ENCODE measurements at places on chromosomes 6 and 20.

- DNase-seq, result no peak
Measured at GRCh38 chr20:44489931-44490330, 14.3 kb downstream of the TTPAL start.

GRCh38 chr6:47733879-47734558 lies 35.6 kb downstream of the ADGRF4 start:
- DNase-seq, result peak; percentile 23

- peak; percentile 58 for DNase-seq
Measured at GRCh38 chr6:34044945-34045595, 100.8 kb downstream of the GRM4 start.

DNA sequence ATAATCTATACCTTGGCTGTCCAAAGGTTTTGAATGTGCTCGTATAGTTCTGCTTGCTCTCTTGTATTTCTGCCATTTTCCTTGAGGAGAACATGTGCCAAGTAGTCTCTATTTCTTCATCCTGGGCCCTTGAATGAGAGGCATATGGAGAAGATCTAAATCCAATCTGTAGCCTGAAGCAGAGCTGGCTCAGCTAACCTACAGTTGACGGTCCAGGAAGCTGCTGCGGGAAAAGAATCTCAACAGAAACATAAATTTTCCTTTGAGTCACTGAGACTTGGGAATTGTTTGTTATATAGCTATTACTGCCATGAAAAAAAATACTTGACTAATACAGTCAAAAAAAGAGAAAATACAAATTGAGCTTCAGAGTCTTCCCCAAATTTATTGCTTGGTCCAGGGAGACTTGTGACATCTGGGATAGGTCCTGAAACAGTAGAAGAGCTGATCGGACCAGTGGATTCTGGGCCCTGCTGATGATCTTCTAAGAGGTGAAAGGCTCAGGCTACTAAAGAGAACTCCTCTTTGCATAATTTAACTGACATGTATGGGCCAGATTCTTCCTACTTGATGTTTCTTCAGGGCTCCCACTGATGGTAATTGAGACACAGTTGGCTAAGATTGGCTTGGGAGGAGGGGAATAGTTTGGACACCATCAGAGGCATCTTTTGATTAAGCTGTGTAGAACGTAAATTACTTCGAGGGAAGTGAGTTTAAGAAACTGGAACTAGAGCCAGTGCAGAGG lies 29.9 kb upstream of the PLCB4 start:
- DNase-seq, result no peak

DNA sequence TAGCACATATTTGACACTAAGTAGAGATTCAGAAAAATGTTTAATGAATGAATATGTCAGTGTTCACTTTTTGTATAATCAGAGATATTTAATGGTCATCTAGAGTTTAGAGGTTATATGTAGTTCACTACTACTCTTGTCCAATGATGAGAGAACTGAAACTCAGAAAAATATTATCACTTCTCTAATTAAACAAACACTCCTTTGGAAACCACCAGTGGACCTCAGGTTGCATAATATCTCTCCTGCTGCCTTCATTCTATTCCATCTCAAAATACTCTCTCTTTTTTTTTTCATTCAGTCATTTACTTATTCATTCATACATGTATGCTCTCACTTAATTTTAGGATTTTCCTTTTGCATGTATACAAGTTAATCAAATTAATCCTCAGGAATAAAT lies 423.1 kb upstream of the RNF217 start:
- DNase-seq, result no peak

DNA sequence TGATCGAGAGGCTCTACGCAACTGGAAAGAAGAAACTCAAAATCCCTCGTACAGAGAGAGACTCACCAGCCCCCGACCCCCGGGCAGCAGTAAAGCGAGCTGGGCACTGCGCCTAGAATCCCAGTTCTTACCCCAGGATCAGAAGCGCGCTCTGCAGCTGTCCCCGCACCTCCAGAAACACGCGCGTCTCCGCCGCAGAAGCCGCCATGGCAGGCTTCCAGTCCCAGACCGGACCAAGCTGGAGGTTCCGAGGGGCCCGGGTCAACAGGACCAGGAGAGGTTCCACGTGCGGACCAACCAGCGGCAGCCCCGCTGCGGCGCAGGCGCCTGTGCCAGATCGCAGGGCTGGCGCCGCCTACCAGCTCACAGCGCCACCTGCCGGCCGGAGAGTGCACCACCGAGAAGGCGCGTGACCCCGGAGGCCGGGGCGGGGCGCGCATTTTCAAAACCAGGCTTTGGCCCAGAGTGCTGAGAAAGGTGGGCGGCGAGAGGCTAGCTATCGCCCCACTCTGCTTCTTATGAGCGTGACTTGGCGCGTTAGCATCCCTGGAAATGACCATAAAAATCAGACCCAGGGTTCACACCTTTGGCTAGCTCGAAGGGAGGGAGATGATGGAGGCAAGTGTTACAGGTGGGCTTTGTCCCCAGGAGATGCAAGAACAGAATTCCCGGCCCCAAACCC lies at the start of gene UBE3D:
Gene UBE3D, minus strand, starts transcription at position 331 of the 682 bp plus-strand sequence. Its CDS starts 123 bp downstream, at position 208.
- DNase-seq, result peak; percentile 67

DNA sequence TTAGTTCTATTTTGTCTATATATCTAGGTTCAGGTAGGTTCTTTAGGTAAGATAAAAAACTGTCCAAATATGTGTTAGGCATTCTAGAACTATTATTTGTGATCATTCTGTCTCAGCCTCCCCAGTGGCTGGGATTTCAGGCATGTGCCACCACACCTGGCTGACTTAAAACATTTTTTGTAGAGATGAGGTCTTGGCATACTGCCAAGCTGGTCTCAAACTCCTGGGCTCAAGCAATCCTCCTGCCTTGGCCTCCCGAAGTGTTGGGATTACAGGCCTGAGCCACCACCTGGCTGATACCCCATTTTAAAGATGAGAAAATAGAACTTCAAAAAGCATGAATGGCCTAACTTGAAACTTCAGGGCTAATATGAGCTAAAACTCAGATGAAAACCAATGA lies 33.9 kb downstream of the LHFPL5 start:
- DNase-seq, result no peak

DNA sequence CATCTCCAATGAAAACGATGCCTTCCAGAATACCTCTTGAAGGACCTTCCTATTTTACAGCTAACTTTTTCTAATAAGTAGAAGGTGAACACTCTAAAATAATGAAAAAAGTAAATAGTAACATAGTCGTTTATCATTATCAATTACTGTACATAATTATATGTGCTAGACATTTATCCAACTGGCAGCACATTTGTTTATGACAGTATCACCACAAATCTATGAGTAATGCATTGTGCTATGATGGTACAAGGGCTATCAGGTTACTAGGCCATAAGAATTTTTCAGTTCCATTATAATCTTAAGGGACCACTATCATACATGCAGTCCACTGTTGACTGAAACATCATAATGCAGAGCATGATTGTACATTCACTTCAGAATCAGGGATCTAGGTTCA lies 68.4 kb downstream of the ATG5 start:
- no peak for DNase-seq

GRCh38 chr6:101015541-101015940 lies 134.4 kb upstream of the ASCC3 start:
- no peak for DNase-seq

GRCh38 chr20:46121184-46121930 lies 3.2 kb downstream of the CD40 start:
- no peak for DNase-seq

DNA sequence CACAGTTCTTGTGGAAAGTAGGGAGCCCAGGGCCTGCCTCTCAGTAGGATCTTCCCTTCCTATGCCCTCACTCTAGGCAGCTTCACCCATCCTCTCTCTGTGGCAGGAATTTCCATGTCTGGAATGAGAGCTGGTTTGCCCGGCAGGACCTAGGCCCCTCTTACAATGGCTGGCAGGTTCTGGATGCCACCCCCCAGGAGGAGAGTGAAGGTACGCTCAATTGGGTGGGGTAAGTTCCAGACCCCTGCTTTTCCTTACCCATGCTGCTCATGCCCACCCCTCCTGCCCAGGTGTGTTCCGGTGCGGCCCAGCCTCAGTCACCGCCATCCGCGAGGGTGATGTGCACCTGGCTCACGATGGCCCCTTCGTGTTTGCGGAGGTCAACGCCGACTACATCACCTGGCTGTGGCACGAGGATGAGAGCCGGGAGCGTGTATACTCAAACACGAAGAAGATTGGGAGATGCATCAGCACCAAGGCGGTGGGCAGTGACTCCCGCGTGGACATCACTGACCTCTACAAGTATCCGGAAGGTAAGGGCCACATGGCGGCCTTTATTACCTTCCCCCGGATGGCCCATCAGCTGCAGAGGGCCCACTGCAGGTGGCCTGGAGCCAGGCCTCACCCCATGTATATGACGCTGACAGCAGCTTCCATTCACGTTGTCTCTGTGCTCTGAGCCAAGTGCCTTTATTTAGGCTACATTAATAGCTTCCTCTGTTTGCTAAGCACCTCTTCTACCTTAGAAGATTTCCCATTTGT lies 22.8 kb downstream of the TGM6 start:
- no peak for DNase-seq

DNA sequence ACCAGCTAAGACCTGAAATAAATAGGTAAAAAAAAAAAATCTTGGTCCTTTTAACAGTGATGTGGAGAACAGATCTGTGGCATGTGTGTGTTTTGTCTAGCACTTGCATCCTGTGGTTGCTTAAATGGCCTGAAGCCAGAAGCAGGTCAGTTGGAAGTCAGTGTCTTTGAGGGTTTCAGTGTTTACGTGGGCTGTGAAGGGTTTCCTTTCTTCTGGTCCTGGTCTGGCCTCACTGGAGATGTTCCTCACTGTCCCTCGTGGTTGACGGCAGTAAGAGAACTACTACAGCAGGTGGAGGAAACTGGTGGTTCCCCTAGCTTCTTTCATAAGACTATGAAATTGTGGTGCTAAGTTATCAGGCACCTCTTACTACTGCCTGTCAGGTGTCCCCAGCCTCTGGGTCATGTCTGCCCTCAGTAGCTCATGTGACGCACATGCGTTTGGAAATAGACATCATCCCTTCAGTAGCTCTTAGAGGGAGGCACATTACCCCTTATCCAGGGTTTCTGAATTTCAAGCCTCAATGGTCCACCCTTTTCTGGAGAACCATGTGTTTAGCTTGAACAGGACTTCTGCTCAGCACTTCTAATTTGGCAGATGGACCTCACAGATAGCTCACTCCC lies 59.4 kb upstream of the SCP2D1 start:
- DNase-seq, result no peak

GRCh38 chr6:163318071-163318786 lies 96.3 kb upstream of the QKI start:
- DNase-seq, result no peak

DNA sequence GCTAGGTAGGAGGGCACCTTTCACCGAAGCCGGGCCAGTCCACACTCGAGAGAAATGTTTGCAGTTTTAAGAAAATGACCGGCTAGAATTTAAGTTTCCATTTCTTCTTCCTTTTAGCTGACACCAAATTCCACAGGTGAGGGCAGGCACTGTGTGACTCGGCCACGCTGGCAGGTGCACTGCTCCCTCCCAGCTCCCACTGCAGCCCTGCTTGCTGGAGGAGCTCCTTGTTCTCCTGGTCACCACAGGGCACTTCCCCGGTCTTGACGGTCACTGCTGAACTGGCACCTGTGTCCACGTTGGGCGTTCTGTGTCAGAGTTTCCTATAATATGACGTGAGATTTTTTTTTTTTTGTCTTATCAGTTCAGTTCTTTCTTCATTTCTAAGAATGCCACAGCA lies 3.6 kb upstream of the KIF25 start:
- no peak for DNase-seq

GRCh38 chr20:58102261-58102660 lies 126.2 kb downstream of the ANKRD60 start:
- no peak for DNase-seq

DNA sequence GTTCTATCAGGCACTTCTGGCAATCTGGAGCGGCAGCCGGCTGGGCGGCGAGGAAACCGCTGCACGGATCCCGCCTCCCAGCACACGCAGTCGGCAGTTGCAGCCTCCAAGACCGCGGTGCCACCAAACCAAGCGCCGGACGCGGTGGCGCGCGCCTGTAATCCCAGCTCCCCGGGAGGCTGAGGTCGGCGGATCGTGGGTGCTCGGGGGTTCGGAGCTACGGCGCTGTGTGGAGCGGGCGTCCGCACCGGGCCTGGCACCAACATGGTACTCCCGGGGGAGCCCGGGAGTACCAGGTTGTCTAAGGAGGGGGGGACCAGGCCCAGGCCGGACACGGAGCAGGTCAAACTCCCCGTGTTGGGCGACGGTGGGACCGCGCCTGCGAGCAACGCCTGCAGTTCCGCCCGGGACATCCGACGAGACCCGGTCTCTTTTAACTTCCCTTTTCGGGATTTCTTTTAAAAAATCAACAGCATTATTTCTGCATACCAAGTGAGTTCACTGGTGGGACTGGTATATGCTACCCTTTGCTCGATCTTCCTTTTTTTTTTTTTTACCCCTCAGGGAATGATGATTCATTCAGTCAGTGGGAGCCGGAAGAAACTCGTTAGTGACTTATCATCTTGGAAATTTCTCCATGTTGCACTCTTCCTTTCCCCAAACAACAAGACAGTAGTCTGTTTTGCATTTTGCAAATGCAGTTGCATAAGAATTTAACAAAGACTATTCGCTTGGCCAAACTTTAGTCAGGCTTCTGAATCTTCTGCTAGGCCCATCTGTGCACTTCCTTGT lies 27.6 kb downstream of the ZNF311 start:
- no peak for DNase-seq

DNA sequence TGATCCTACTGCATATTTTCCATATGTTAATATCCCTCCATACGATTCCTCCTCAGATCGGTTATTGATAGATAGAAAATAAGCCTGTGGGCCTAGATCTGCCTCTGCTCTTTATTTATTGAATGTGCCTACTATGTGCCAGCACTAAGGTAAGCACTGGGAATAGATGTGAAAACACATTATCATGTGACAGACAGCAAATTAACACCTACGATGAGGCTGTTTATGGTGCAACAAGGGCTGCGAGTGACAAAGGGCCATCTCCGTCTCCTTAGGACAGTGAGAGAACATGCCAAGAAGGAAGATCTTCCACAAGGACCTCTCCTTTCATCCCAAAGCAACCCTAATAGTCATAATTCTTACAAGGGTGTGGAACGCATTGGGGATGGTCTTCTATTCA lies 90.5 kb downstream of the MYB start:
- DNase-seq, result no peak

- DNase-seq, result no peak
Measured at GRCh38 chr20:9220874-9221547, 152.1 kb downstream of the PLCB4 start.

DNA sequence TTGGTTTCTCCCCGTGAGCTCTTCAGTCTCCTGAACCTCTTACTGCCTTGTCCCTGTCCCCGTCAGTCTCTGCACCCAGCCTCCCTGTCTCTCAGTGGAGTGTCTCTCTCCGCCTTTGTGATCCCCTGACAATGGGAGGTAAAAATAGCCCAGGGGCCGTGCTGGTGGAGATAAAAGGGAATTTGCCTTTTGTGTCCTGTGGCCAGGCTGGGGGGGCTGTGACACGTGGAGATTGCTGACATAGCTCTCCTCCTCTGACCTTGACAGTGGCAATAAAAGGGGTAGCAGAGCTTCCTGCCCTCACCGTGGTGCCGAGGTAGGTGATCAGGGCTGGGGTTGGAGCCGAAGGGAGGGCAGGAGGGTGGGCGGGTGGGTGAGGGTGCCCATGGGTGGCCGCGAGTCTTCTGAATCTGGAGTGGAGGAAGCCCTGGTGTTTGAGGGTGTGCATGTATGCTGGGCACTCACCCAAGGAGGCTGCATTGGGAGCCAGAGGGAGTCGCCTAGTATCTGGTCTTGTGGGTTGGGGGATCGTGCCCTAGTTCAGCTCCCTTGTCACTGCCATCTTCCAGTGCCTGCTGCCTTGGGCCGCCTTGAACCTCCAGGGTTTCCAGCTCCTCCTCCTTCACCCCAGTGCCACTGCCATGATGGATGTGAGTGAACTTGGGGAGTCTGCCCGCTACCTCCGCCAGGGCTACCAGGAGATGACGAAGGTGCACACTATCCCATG lies 21.9 kb downstream of the MYH7B start:
- no peak for DNase-seq

All from Jurkat, Clone E6-1 (cell line).